ENCODE measurements at places on chromosomes 13 and 19. TPM values are rescaled to one million over a fixed set of nuclear protein-coding genes. Genes with fewer than 3 reads are reported as not detected.

- DNase-seq = no peak
- no peak overlapping the region for H3K4me3 ChIP-seq
- no peaks in the 10 kb centered on the region for H3K36me3 ChIP-seq
- H3K27ac ChIP-seq = no peak overlapping the region
These were observed 406.2 kb downstream of the LIG4 start for GRCh38 chr13:107809125-107809524.

DNA sequence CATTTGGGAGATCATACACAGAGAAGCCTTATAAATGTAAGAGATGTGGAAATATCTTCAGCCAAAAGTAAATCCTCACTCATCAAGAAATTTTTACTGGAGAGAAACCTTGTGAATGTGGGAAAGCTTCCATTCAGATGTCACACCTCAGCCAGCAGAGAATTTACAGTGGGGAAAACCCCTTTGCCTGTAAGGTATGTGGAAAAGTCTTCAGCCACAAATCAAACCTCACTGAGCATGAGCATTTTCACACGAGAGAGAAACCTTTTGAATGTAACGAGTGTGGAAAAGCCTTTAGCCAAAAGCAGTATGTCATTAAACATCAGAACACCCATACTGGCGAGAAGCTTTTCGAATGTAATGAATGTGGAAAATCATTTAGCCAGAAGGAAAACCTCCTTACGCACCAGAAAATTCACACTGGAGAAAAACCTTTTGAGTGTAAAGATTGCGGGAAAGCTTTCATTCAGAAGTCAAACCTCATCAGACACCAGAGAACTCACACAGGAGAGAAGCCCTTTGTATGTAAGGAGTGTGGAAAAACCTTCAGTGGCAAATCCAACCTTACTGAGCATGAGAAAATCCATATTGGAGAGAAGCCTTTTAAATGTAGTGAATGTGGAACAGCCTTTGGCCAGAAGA, 21.5 kb downstream of the ZNF146 start:
- no peak for DNase-seq
- H3K4me3 ChIP-seq = no peak overlapping the region
- H3K36me3 ChIP-seq = peaks cover 65% of the 10 kb centered on the region
- no peaks in the 10 kb centered on the region for H3K27me3 ChIP-seq

- H3K4me3 ChIP-seq = no peak overlapping the region
- H3K27ac ChIP-seq = no peak overlapping the region
- no peaks in the 10 kb centered on the region for H3K36me3 ChIP-seq
- no peaks in the 10 kb centered on the region for H3K27me3 ChIP-seq
- DNase-seq = no peak
- H3K4me1 ChIP-seq = no peaks in the 10 kb centered on the region
These were observed 276.6 kb upstream of the ZNF507 start for GRCh38 chr19:32068793-32069192.

The ZNF83 gene
- total RNA-seq = 45.4 TPM

GRCh38 chr13:114090476-114090875, 41.9 kb downstream of the RASA3 start:
- H3K4me1 ChIP-seq = no peaks in the 10 kb centered on the region
- H3K27me3 ChIP-seq = no peaks in the 10 kb centered on the region

- no peak overlapping the region for H3K27ac ChIP-seq
- peaks cover 15% of the 10 kb centered on the region for H3K4me1 ChIP-seq
- DNase-seq = no peak
- no peaks in the 10 kb centered on the region for H3K36me3 ChIP-seq
- no peaks in the 10 kb centered on the region for H3K27me3 ChIP-seq
These were observed 152.8 kb downstream of the CYSLTR2 start for GRCh38 chr13:48806522-48806921.

GRCh38 chr13:105805892-105806627, 729.4 kb downstream of the EFNB2 start:
- H3K27me3 ChIP-seq = no peaks in the 10 kb centered on the region
- no peak overlapping the region for H3K27ac ChIP-seq
- H3K4me3 ChIP-seq = no peak overlapping the region
- DNase-seq = no peak

DNA sequence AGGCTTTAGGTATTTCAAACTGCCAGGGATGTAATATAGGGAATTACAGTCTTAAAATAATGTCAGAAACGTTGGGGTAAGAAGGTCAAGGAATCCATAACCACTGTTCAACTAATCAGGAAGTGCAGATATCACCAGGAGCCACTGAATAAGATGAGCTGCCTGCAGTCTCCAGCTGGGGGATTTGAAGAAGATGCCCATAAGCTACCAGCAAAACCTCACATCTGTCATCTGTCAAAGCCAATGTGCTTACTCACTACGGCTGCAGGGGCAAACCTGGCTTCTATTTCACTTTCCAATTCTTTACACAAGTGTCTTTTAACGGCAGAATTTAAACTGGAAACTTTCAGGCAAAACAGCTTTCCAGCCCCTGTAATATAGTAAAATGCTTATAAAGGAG, 1410.1 kb upstream of the ATXN8OS start:
- H3K36me3 ChIP-seq = no peaks in the 10 kb centered on the region
- H3K4me1 ChIP-seq = no peaks in the 10 kb centered on the region
- H3K4me3 ChIP-seq = no peak overlapping the region
- H3K27ac ChIP-seq = no peak overlapping the region

- no peak overlapping the region for H3K4me3 ChIP-seq
- no peaks in the 10 kb centered on the region for H3K36me3 ChIP-seq
- no peaks in the 10 kb centered on the region for H3K4me1 ChIP-seq
- H3K27ac ChIP-seq = no peak overlapping the region
- H3K27me3 ChIP-seq = no peaks in the 10 kb centered on the region
These were observed 270.0 kb upstream of the PCDH20 start for GRCh38 chr13:61685682-61686012.

The MED16 gene
- total RNA-seq = 25.9 TPM

The ZNF320 gene
- total RNA-seq = 7.7 TPM

- H3K27me3 ChIP-seq = no peaks in the 10 kb centered on the region
- H3K27ac ChIP-seq = no peak overlapping the region
- no peak for DNase-seq
- H3K4me1 ChIP-seq = no peaks in the 10 kb centered on the region
- H3K4me3 ChIP-seq = no peak overlapping the region
These were observed 2139.9 kb downstream of the PCDH9 start for GRCh38 chr13:65090186-65090585.

DNA sequence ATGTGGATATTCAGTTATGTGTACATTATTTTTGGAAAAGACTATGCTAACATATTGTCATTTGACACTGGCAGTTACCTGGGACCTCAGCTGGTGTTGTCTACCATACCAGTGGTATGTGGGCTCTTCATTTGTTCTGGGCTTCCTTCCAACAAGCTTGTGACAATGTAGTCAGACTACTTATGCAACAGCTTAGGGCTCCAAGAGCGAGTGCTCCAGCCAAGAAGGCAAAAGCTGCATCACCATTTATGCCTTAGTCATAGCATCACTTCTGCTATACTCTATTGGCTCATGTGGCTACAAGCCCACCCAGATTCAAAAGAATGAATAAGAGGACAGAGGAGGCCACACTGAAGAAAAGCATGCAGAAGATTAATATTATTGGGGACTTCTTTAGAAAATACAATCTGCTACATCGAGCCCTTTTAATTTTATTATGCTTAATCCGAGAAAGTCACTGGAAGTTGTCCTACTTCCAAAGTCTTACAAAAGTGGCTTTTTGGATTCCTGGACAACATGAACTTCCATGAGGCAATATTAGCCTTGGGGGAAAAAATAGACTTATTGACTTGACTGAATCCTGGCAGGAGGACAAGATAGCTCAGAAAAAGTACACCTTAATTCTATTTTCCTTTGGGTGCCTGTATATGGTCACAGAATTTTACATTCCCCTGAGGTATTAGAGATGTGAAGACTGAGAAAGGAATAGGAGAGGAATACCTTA, 529.4 kb upstream of the HTR2A start:
- no peaks in the 10 kb centered on the region for H3K27me3 ChIP-seq
- no peak overlapping the region for H3K4me3 ChIP-seq
- no peaks in the 10 kb centered on the region for H3K36me3 ChIP-seq
- DNase-seq = peak; percentile 81
- H3K4me1 ChIP-seq = peaks cover 4% of the 10 kb centered on the region

The SULT2A1 gene
- not detected for total RNA-seq

DNA sequence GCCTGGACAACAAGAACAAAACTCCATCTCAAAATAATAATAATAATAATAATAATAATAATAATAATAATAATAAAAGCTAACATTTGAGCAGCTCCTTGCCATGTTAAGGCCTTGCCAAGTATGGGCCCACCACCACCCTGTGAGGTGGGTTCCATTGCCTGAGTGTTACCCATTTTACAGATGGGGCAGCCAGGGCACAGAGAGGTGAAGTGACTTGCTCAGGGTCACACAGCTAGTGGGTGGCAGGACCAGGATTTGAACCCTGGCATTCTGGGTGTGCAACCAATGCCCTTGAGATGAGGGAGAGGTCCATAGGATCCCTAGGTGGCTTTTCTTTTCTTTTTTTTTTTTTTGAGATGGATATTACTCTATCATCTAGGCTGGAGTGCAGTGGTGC, 29.5 kb downstream of the ZSWIM4 start:
- no peaks in the 10 kb centered on the region for H3K27me3 ChIP-seq
- H3K4me1 ChIP-seq = no peaks in the 10 kb centered on the region
- H3K4me3 ChIP-seq = no peak overlapping the region
- peaks cover 4% of the 10 kb centered on the region for H3K36me3 ChIP-seq

The CERS1 gene
- 0.95 TPM for total RNA-seq

The FCER2 gene
- not detected for total RNA-seq

The AMH gene
- total RNA-seq = 7.7 TPM

GRCh38 chr13:35146686-35147085, 204.6 kb downstream of the NBEA start:
- H3K36me3 ChIP-seq = no peaks in the 10 kb centered on the region
- DNase-seq = no peak
- H3K4me3 ChIP-seq = no peak overlapping the region
- no peak overlapping the region for H3K27ac ChIP-seq

GRCh38 chr19:2474232-2475017, 1.5 kb upstream of the GADD45B start:
- peak overlapping the region; percentile 60 for H3K27ac ChIP-seq
- H3K36me3 ChIP-seq = peaks cover 14% of the 10 kb centered on the region
- DNase-seq = peak; percentile 86
- H3K27me3 ChIP-seq = no peaks in the 10 kb centered on the region

DNA sequence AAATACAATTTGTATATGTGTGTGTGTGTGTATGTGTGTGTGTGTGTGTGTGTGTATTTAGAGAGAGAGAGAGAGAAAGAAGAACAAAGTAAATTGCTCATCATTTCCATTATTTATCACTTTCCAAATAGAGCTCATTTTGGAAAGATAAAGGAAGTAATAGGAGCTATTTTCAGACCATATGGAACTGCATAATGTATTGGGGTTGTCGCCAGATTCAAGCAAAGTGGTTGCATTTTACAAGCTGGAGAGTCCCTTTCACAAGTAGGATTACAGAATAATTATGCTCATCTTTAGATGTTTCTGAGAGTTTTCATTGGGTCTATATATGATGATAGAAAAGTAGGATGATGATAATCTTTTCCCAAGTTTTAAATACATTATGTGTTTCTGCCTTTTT, 842.7 kb upstream of the SLC10A2 start:
- no peaks in the 10 kb centered on the region for H3K4me1 ChIP-seq
- no peak overlapping the region for H3K27ac ChIP-seq
- no peak overlapping the region for H3K4me3 ChIP-seq

The RFX1 gene
- 9.2 TPM for total RNA-seq

The RCBTB2 gene
- 2.1 TPM for total RNA-seq

The GIPC1 gene
- total RNA-seq = 671 TPM

DNA sequence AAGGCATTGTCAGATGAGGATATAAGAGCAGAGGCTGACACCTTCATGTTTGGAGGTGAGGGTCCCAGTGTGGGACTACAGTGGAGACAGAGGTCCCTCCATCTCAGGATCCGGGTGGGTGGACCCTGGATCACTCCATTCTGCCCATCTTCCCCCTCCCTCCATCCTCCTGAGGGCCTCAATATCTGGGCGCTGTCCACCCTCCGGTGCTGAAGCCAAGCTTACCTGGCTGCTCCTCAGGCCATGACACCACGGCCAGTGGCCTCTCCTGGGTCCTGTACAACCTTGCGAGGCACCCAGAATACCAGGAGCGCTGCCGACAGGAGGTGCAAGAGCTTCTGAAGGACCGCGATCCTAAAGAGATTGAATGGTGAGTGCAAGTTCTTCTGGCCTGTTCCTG, 11.9 kb downstream of the CYP4F12 start:
- H3K27ac ChIP-seq = no peak overlapping the region
- no peaks in the 10 kb centered on the region for H3K36me3 ChIP-seq
- no peaks in the 10 kb centered on the region for H3K4me1 ChIP-seq
- H3K4me3 ChIP-seq = no peak overlapping the region
- peak; percentile 21 for DNase-seq

DNA sequence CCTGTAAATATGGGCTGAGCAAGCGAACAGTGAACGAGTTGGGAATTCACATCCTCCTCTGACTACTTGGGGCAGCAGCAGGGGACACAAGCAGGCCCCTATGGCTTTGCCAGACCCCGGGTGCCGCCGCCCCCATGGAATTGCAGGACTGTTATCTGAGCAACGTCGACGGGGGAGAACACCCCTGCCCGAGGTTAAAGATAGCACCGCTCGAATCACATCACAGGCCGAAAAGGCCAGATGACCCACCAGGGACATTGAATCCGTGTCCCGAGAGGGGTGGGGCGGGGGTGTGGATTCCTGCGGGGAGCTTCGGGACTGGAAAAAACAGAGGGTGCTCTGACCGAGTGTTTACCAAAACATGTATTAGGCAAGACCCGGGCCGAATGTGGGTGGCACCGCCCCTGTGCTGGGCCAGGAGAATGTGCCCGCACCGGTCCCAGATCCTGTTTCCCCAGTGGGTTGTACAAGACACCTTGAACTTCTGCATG, 9.1 kb downstream of the FEM1A start:
- peaks cover 16% of the 10 kb centered on the region for H3K4me1 ChIP-seq
- peaks cover 8% of the 10 kb centered on the region for H3K36me3 ChIP-seq
- peak; percentile 95 for DNase-seq
- no peaks in the 10 kb centered on the region for H3K27me3 ChIP-seq

GRCh38 chr19:52492994-52493470, 34.4 kb upstream of the ZNF808 start:
- no peaks in the 10 kb centered on the region for H3K4me1 ChIP-seq
- no peaks in the 10 kb centered on the region for H3K27me3 ChIP-seq
- H3K4me3 ChIP-seq = no peak overlapping the region
- no peak overlapping the region for H3K27ac ChIP-seq
- no peaks in the 10 kb centered on the region for H3K36me3 ChIP-seq
- DNase-seq = no peak

GRCh38 chr13:111886217-111886945, 180.6 kb upstream of the SOX1 start:
- no peak overlapping the region for H3K4me3 ChIP-seq
- H3K27ac ChIP-seq = no peak overlapping the region
- H3K4me1 ChIP-seq = no peaks in the 10 kb centered on the region
- DNase-seq = no peak

GRCh38 chr19:16224293-16225045, 26.8 kb downstream of the AP1M1 start:
- no peaks in the 10 kb centered on the region for H3K4me1 ChIP-seq
- no peaks in the 10 kb centered on the region for H3K27me3 ChIP-seq
- peaks cover 40% of the 10 kb centered on the region for H3K36me3 ChIP-seq
- H3K27ac ChIP-seq = no peak overlapping the region

The KIR2DL4 gene
- not detected for total RNA-seq

The CC2D1A gene
- total RNA-seq = 67.7 TPM

- peaks cover 25% of the 10 kb centered on the region for H3K4me1 ChIP-seq
- no peaks in the 10 kb centered on the region for H3K27me3 ChIP-seq
- peak overlapping the region; percentile 74 for H3K27ac ChIP-seq
- no peaks in the 10 kb centered on the region for H3K36me3 ChIP-seq
- no peak for DNase-seq
These were observed 513 bp downstream of the MIER2 start for GRCh38 chr19:343941-344624.

GRCh38 chr19:8494158-8494557, 8.3 kb downstream of the PRAM1 start:
- H3K27me3 ChIP-seq = no peaks in the 10 kb centered on the region
- DNase-seq = no peak
- 0 out of 2 replicates have a peak, but pooled peaks cover under 1% of the 10 kb centered on the region for H3K36me3 ChIP-seq
- H3K27ac ChIP-seq = no peak overlapping the region
- H3K4me3 ChIP-seq = no peak overlapping the region
